Activated T-cell treated with anti-CD3 and anti-CD28 coated beads, Interleukin-2, amount 50 U/mL, for 72 hours (primary cell): ENCODE measurements at places on chromosomes 1 and 21. TPM values are rescaled to one million over a fixed set of nuclear protein-coding genes. Genes with fewer than 3 reads are reported as not detected.
A peak's percentile ranks its signal among the peaks of the same experiment; 100 is the strongest.

ELK4 gene
- 86.8 TPM for total RNA-seq

ATP1A2 gene
- not detected for total RNA-seq

SAMD13 gene
- 1.7 TPM for total RNA-seq

RAB7B gene
- total RNA-seq, result not detected

OR2L3 gene
- not detected for total RNA-seq

PARK7 gene
- 247 TPM for total RNA-seq

IRF6 gene
- 0.49 TPM for total RNA-seq

SPRR2G gene
- total RNA-seq, result not detected

ARHGEF10L gene
- total RNA-seq, result not detected

PLXNA2 gene
- total RNA-seq, result 0.72 TPM

DNA sequence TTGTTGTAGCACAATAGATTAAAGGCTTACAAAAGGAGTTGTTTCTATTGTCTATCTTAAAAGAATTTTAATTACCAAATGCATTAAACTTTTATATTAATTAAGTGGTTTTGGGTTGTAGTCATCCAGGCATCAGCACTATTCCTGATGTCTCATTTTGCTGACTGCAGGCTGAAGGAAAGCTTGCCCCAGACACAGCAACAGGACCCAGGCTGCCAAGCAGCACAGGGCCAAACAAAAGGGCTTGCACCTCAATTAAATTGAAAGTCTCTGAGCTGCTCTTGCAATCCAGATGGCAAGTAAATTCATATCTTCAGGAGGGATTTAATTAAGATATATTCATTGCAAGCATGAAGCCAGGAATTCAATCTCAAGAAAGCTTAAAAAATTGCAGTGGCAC, 80.7 kb upstream of the CHODL start:
- no peak for DNase-seq

DNA sequence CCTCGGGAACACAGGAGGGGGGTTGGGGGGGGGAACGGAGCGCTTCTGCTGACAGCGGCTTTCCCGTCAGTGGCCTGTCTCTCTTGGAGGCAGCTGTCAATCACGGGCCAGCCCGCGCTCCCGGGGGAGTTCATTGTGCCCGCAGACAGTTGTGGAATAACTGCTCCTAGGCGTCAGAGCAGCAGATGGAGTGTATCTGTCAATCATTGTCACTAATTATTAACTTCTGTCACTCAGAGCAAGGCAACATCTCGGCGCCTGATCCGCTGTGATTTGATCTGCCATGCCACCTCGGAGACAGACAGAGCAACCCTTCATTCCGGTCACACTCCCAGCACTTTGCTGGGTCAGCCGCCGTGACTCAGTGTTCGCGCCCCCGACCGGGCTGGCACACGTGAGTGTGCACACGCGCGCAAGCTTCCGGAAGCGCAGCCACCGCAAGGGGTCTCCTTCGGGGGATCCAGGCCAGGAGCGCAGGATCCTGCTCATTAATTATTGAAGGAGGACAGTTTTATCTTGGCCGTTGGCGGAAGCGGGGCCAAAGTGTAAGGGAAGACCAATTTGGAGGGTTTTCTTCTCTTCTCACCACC, 75.8 kb downstream of the RRAGC start:
- DNase-seq, result no peak

- DNase-seq, result no peak
Measured at GRCh38 chr1:43531107-43531905, 623 bp downstream of the PTPRF start.

DNA sequence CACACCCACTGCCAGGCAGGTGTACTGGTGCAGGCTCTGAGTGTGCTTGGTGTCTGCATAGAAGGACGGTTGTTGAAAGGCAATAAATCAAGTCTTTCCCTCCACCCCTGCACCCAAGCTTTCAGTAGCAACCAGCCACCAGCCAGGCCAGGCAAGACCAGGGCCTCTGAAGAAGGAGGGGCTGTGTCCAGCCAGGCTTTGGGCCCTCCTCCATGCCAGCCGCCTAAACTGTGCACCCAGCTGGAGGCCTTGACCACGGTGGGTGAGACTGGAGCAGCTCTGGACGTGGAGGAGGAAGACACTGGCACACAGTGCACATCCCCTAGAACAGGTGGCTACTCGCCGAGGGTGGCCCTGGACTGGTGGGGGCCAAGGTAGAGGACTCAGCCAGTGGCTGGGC, 4.9 kb downstream of the OLIG2 start:
- no peak for DNase-seq

- no peak for DNase-seq
Measured at GRCh38 chr1:161094481-161094880, 3.7 kb upstream of the KLHDC9 start.

DNA sequence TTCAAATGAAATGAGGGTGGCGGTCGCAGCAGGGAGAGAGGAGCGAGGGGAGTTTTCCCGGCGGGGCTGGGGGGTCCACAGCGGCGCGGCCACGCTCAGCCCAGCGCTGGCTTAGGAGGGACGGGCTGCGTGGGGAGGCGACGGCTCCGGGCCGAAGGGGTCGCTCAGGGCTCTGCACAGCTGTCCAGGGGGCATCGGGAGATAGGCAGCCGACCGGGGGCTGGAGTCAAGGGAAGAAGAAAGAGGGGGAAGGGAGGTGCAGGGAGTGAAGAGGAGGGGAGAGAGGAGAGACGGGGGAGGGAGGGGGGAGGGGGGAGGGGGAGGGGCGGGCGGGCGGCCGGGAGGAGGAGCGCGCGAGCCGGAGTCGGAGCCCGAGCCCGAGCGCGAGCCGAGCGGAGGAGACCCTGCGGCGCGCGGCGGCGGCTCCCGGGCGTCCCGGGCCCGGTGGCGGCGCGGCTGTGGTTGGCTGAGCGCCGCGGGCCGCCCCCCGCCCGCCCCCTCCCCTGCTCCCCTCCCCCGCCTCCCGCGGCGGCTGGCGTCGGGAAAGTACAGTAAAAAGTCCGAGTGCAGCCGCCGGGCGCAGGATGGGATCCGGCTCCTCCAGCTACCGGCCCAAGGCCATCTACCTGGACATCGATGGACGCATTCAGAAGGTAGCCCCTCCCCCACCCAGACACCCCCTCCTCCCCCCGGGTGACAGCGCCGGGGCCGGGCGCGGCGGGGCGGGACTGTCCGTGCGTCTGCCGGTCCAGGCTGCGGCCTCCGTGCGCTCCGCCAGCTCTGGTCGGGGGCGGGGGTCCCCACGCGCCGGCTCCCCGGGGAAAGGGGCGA, at the start of gene PDE9A:
PDE9A (plus strand) TSS at position 391 of the 831 bp plus-strand sequence; CDS start at position 585, 194 bp downstream.
- peak; percentile 38 for DNase-seq

DNA sequence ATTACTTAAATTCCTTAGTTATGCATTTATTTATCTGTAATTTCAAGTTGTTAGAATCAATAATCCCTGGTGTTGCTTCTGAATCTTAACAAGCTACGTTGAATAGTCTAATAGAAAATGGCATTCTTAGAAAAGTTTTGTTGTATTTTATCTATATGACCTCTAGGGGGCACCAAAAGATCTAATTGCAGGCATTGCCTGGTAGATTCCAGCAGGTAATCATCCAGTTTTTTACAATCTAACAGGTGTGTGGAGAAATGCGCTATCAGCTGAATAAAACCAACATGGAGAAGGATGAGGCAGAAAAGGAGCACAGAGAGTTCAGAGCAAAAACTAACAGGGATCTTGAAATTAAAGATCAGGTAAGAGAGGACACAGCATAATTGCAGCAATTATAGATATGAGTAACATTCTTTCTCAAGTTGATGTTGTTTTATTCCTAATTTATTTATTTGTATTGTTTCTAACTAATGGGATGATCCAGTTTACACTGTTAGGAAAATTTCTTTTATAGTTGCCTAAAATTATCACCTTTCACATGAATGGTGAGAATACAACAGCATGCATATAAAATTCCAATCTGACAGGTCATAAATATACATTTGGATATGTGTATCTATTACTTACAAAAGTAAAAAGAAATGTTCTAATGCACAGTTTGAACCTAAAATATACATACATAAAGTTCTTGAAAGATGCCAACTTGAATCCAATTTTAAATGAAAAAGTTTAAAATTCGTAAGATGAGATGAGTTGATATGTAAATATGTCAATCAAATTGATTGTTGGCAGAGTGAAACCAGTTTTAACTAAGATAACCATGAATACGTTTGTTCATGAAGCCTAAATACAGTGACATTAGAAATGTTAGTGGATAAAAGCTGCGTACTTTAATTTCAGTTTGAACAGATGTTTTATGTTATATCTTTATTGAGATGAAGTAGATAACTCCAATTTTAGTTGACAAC, 88.4 kb downstream of the SDCCAG8 start:
- peak; percentile 2 for DNase-seq

- no peak for DNase-seq
Measured at GRCh38 chr1:34898330-34898761, 31.1 kb downstream of the DLGAP3 start.

DNA sequence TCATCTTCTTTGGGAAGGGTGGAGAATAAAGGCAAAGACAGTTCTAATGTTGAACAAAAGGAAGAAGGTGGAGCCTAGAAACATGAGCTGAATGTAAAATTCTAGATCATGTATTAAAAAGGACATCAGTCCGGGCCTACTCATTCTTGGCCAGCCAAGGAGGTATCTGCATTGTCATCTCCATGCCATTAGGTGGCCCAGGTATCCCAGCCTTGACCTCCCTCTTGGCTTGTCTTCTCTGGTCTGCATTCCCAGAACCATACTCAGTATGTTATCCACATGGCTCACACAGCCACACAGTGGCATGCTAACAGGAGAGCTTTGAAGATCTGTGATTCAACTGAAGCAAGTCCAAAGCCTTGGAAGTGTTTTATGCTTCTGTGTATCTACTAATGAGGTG, 369.8 kb upstream of the KAZN start:
- no peak for DNase-seq

GRCh38 chr1:9630331-9631111, 21.0 kb upstream of the PIK3CD start:
- DNase-seq, result peak; percentile 14

DNA sequence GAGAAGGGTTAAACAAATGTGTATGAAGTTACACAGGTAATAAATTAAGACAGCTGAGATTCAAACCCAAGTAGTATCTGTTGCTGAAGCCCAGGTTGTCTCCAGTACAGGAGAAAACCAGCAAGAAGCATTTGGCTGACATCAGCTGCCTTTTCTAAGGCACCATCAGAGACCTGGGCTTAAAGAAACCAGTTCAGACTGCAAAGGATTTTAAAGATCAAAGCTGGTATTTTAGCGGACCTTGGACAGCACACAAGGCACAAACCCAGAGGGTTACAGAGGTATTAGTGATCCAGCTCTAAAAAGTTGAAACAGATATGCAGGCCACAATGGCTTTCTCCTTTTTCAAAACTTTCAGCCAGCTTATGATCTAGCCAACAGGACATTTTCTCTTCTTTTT, 23.4 kb downstream of the BEND5 start:
- no peak for DNase-seq

DNA sequence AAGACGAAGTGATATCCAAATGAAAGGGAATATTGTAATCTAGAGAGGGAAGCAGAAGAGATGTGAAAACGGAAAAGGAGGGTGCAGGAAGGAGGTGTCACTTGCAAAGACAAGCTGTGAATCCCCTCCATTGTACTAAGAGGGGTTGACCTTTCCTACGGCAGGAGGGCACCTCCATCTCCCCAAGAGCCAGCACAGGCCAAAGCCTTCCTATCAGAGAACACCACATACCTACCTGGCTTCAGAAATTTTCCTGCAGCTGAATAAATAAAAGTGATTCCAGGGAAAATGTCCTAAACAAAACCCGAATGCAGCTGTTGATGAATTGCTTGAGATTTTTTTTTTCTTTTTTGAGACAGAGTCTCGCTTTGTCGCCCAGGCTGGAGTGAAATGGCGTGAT, 14.3 kb downstream of the KANK4 start:
- no peak for DNase-seq

DNA sequence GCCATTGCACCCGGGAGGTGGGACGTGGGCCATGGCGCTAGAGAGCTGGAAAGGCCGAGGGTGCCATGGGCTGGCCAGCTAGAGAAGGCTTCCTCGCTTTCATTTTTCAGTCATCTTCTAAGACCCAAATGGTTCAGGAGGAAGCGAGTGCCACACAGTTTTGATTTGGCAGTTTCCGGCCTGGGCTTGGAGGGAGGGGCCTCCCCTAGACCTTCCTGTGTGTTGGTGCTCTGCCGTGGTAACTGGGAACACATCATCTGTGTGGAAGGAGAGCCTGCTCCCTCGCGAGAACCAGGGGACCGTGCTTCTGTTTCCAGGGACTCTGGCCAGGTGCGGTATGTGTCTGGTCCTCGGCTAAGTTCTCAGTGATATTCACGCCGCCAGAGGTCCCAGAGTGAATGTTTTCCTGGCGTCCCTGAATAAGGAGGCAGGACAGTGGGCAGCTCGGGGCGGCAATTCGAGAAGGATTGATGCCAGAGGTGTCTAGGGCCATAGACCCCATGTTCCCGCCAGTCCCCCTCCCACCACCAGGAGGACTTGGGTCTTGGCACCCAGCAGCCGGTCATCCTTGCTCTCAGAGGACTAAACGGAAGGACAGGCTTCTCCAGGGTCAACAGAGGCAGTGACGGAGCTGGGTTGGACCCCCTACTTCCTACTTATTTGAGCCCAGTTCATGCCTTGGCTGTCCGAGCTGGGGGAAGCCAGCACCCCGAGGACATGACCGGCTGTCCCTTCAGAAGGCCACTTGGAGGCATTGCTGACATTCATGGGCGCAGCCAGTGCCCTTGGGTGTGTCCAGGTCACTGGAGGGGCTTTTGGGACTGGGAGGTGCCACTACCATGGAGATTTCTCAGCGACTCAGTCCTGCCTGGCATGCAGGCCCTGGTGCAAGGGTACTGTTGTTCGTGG, 2.7 kb upstream of the NPHP4 start:
- DNase-seq, result peak; percentile 62

DNA sequence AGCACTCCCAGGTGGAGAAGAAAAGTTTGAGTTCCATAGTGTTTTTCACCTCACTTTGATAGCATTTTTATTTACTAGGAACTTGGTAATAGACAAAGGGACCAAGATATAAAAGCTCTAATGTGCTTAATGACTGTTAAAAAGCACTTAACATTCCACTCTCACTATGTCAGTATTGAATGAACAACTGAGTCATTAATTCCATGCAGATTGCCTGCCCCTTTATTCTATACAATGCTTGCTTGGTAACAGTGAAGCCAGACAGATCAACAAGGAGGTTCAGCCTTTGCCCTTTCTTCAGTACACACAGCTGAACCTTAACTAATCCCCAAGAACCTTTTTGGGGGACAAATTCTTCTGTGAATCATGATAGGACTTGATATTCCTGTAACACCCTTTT, 425.5 kb downstream of the NUF2 start:
- DNase-seq, result no peak

GRCh38 chr21:44593598-44594405, 1.5 kb upstream of the KRTAP10-6 start:
- no peak for DNase-seq

DNA sequence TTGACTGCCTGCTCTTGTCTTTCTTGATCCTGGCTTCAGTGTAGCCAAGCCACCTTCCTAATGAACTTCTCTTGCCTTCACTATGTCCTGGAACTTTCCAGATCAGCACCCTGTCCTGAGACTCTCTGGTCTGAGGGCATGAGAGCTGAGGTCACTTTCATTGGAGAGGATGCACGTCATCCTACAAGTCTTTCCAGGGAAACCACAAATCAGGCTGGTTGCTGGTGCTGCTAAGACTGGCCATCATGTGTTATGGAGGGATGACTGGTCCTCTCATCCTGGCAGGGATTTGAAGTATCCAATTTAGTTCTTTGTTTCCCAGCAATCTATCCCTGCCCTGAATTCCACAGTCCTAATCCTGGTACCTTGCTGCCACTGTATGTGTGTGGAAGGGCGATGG, 228.6 kb downstream of the GPATCH2 start:
- DNase-seq, result no peak
